Gastroesophageal sphincter (tissue), 4 donors: ENCODE measurements at places on chromosomes 16 and 17.

GRCh38 chr16:71296584-71297340, 7.6 kb upstream of the CMTR2 start:
- no peak for ATAC-seq

- ATAC-seq = no peak
These were observed 18.3 kb downstream of the GDE1 start for GRCh38 chr16:19503461-19504075.

- ATAC-seq = no peak
These were observed 1.3 kb upstream of the LRRC37A3 start for GRCh38 chr17:64920419-64921172.

DNA sequence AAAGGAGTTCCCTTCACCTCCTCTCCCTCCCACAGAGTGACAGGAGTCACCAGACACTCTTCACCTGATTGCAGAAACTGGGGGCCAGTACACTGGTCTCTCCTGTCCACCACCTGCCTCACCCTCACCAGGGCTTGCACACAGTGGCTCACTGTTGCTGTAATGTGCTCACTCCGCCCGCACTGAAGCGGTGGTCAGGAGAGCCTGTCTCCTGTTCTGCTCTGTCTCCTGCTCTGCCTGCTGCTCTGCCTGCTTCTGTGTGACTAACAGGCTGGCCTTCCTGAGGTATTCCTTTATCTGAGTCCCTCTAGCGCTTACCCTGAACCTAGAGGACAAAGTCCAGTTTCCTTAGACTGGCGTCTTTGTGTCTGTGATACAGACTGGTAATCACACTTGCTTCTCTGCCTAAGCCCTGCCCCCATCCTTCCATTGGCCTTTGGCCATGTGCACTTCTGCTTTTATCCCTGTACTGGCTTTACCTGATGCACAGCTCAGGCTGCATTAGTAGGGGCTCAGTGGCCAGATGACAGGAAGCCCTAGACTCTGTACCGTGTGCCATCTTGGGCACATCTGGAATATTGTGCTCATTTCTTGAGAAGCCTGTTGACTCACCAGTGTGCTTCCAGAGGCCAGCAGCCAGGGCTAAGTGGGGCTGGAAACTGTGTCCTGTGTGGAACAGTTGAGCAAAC, 13.3 kb downstream of the PROCA1 start:
- ATAC-seq = no peak

DNA sequence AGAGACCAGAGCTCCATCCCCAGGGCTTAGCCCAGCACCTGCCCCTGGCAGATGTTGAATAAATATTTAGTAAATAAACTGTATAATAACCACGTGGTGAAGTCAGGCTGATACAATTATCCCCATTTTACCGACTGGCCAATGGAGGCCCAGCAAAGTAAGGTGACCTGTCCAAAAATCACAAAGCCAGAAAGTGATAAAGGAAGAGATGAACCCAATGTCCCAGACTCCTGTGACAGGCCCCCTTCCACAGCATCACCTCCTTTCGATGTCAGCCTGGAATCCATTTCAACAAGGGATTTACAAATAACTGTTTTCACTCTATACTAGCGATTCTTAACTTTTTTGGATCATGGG, 5.5 kb downstream of the TVP23A start:
- no peak for ATAC-seq

- no peak for ATAC-seq
These were observed 4.2 kb upstream of the SNAI3 start for GRCh38 chr16:88690341-88691128.

DNA sequence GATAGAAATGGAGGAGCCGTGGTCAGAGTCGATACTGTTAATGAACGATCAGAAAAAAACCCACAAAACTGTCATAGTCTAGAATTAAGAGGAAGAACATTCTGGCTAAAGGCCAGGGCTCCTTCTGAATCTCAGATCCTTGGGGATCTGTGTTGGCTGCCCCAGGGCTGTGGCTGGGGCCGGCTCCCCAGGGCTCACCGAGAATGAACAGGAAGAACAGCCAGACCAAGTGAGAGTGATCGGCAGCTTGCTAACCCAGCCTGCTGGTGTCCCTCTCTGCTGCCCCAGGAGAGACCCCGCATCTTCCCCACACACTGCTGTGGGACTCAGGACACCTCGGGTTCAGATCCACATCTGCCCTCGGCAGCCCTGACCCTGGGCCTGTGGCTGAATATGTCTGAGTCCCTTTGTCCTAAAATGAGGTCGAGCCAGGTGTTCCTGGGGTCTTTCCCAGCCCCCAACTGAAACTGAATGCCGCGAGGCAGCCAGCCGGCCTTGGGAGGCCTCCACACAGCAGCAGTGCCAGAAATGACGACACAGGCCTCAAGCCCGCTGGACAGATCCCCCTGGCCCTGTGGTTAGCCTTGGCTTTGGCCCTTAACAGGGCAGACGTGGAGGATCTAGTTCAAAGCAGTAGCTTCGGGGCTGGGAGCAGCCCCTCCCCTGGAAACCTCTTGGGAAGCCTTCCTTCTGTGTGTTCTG, 23.9 kb upstream of the CLEC18A start:
- ATAC-seq = peak; percentile 72

- ATAC-seq = no peak
These were observed 35.5 kb downstream of the IL4R start for GRCh38 chr16:27349276-27349675.

GRCh38 chr16:49352892-49353291, 20.7 kb upstream of the C16orf78 start:
- ATAC-seq = no peak

DNA sequence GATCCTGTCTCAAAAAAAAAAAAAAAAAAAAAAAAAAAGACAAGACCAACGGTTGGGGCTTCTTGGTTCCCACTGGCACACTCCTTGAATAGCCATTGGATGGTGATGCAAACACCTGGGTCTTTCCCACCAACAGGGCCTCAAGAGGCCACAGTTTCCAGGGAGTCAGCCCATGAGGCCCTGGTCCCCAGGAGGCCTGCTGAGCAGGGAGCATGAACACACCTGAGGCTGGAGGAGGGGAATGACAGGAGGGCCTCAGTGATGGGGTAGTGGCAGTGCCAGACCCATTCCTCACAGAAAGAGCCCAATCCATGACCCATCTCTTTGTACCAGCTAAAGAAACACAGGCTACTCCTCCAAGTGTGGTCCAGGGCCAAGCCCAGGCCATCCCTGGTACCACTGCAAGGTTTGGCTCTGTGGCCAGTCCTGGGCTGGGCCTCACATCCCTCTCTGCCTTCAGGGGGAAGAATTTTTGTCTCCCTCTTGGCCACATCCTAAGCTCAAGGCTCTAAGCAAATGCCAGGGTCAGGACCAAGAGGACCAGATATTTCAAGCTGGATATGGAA, 13.9 kb downstream of the ARL2BP start:
- ATAC-seq = no peak

GRCh38 chr16:72609933-72610332, 438.0 kb upstream of the PMFBP1 start:
- ATAC-seq = no peak

DNA sequence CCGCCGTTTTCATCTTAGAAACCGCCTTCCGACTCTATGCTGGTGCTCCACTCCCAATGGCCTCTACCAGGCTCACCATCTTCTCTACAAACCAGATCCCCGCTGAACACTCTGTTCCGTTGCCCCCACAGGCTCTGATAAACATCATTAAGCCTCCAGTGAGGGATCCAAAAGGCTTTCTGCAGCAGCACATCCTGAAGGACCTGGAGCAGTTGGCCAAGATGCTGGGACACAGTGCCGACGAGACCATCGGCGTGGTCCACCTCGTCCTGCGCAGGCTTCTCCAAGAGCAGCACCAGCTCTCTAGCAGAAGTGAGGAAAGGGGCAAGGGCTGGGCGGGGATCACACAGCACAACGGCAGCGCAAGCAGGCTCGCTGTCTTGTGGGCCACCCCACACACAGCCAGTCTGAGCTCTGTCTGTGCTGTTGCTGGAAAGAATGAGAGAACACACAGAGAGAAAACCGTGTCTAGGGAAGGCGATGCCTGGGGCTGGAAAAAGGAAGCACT, 33.5 kb upstream of the ENDOV start:
- no peak for ATAC-seq

- ATAC-seq = no peak
These were observed 3.3 kb upstream of the BRD7 start for GRCh38 chr16:50371936-50372595.

DNA sequence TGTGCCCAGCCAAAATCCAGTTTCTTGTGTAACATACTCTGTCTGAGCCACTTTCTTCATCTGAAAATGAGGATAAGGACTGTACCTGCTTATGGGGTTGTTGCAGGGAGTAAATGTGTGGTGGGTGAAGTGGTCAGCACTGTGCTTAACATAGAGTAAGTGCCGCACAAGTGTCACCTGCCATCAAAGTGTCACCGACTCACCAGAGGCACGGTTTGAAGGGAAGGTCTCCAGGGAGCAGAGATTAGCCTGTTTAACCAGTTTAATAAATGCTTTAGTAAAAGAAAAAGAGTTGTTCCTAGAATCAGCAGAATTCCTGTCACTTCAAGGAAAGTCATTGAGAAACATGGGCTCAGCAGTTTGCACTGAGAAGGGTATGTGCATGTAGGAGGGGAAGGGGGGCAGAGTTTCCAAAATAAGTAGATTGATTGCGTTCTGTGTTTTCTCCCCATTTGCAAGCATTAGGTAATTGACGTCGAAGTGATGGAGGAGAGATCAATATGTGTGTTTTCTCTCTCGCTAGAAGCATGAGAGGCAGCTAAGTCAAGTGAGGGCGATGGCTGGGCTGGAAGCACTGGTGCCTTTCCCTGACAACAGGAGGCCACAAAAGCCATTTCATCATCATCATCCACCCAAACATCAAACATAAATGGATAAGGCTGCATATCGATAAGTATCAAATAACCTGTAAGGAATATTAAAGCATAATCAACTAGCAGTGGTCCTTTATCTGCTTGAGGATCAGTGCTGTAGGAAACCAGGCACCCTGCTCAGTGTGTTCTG, 19.1 kb downstream of the FAM20A start:
- no peak for ATAC-seq

- ATAC-seq = no peak
These were observed 43.0 kb upstream of the TANGO6 start for GRCh38 chr16:68800257-68800875.

- ATAC-seq = no peak
These were observed 86.6 kb downstream of the SNX11 start for GRCh38 chr17:48194097-48194550.

DNA sequence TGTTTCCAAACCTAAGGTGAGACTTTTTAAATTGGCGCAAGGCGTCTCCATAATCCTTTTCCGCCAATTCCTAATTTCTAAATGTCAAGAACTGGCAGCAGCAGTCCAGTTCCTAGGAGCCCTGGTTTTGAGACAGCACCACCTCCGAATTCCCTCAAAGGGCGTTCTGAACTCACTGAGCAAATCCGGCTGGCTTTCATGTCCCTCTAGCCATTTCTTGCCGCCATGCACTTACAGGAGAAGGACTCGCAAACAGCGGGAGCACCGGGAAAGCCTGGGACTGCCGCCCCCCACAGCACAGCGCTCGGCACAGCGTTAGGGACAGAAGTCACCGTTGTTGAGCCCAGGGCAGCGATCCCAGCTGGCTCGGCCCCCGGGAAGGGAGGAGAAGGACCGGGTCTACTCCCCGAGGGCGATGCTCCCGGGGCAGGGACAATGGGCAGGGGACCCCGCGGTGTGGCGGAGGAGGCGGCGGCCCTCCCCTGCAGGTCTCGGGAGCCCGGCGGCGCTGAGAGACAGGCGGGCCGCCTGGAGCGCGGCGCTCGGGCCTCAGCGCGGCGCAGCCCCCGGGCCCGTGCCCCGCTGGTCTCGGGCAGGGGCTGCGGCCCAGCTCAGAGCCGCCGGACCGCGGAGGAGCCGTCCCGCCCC, 545 bp downstream of the ARHGAP17 start:
- peak; percentile 50 for ATAC-seq

DNA sequence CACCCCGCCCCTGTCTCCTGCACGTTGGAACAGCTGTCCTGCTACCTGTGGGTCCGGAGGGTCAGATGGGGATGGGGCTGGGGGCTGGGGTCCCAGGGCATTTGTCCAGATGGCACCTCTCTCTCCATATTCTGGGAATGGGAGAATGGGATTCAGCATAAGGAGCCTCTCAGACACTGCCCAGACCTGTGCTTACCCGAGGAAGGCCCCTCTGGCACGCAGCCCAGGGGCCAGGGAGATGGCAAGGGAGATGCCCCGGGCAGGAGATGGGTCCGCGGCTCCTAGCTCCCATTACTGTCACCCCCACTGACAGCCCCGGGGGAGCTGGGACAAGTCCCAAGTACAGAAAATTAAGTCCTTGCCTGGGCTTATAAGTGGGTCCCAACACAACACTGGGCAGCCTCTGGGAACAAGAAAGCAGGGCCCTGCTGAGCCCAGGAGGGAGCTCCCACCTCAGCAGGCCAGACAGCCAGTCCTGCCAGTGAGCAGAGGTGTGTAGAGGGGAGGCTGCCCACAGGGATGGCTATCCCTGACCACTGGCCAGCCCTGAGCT, 1.8 kb downstream of the VASN start:
- ATAC-seq = no peak
